ENCODE measurements at places on chromosomes 11 and 22. TPM values are rescaled to one million over a fixed set of nuclear protein-coding genes. Genes with fewer than 3 reads are reported as not detected.

DNA sequence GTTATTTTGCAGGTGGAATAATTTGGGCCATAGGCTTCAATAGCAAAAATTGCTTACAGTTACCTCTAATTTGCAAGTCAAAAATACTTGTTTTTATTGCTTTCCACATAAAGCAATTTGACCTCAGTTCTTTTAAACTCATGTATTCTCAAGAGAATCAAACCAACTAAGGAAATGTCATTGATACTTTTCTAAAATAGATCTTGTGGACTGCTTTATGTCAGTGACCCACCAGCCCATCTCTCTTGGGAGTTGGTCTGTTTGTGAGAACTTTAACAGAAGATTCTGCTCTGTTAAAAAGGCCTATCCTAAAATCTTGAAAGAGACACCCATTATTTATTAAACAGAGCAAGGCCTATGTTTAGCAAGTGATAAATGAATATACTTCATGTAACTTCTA, 75.2 kb downstream of the DDIAS start:
- H3K27ac ChIP-seq, result no peak overlapping the region
- H3K27me3 ChIP-seq, result no peaks in the 10 kb centered on the region
- peaks cover 5% of the 10 kb centered on the region for H3K36me3 ChIP-seq
- no peak for DNase-seq
- no peaks in the 10 kb centered on the region for H3K4me1 ChIP-seq
- no peak overlapping the region for H3K4me3 ChIP-seq

Gene AIFM3
- total RNA-seq, result 12.3 TPM

Gene RNF215
- total RNA-seq, result 13.6 TPM

DNA sequence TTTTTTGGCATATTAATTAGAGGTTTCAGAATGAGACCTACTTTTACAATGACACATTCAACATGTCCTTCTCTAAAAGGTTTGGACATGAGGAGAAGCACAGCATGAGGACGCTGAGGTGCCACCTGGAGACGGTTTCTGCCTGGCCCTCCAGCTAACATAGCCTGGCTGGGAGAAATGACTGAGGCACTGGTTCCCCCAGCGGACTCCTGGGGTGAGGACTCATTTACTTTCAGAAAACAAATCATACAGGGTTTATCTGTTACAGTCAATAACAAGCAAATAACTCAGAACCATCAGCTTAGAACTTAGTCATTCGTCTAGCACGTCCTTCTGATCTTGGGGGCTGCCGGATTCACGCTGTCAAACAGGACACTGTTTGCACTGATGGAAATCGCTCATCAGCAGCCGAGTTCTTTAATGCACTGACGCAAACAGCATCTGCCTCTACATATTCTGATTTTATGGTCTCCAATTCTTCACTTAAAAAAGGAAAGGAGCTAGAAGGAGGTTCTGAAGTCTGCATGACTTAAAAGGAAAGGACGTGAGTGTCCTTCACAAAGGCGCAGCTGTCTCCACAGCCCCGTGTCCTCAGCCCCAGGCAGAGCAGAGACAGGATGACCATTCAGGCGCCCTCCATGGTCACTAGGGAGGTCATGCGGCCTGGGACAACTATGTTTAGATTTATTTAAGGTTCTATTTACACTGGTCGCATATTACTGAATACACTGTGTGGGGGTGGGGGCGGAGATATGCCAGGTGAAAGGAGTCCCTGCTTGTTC, 44.2 kb downstream of the CERK start:
- no peaks in the 10 kb centered on the region for H3K27me3 ChIP-seq
- no peaks in the 10 kb centered on the region for H3K4me1 ChIP-seq
- DNase-seq, result no peak
- no peak overlapping the region for H3K4me3 ChIP-seq

DNA sequence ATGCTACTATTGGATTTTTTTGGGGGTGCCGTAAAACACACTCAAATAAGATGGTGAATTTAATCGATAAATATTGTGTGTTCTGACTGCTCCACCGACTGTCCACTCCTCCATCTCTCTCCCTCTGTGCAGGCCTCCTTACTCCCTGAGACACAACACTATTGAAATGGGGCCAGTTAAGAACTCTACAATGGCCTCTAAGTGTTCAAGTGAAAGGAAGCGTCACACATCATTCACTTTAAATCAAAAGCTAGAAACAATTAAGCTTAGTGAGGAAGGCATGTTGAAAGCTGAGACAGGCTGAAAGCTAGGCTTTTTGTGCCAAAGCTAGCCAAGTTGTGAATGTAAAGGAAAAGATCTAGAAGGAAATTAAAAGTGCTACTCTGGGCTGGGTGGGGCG, 156.7 kb downstream of the CTTN start:
- H3K4me1 ChIP-seq, result no peaks in the 10 kb centered on the region
- DNase-seq, result no peak
- H3K4me3 ChIP-seq, result no peak overlapping the region

Gene OR52H1
- 0.35 TPM for total RNA-seq

Gene ZP1
- not detected for total RNA-seq

Gene DBX1
- not detected for total RNA-seq

GRCh38 chr11:96841792-96842191, 452.0 kb downstream of the JRKL start:
- H3K36me3 ChIP-seq, result no peaks in the 10 kb centered on the region
- no peak overlapping the region for H3K4me3 ChIP-seq
- H3K4me1 ChIP-seq, result no peaks in the 10 kb centered on the region
- no peaks in the 10 kb centered on the region for H3K27me3 ChIP-seq
- H3K27ac ChIP-seq, result no peak overlapping the region

Gene POLR2L
- 127 TPM for total RNA-seq

GRCh38 chr11:103109818-103110388, 677 bp downstream of the DYNC2H1 start:
- no peaks in the 10 kb centered on the region for H3K27me3 ChIP-seq
- peaks cover 19% of the 10 kb centered on the region for H3K4me1 ChIP-seq
- peak overlapping the region; percentile 57 for H3K4me3 ChIP-seq
- no peak for DNase-seq
- H3K36me3 ChIP-seq, result no peaks in the 10 kb centered on the region
- peak overlapping the region; percentile 79 for H3K27ac ChIP-seq

DNA sequence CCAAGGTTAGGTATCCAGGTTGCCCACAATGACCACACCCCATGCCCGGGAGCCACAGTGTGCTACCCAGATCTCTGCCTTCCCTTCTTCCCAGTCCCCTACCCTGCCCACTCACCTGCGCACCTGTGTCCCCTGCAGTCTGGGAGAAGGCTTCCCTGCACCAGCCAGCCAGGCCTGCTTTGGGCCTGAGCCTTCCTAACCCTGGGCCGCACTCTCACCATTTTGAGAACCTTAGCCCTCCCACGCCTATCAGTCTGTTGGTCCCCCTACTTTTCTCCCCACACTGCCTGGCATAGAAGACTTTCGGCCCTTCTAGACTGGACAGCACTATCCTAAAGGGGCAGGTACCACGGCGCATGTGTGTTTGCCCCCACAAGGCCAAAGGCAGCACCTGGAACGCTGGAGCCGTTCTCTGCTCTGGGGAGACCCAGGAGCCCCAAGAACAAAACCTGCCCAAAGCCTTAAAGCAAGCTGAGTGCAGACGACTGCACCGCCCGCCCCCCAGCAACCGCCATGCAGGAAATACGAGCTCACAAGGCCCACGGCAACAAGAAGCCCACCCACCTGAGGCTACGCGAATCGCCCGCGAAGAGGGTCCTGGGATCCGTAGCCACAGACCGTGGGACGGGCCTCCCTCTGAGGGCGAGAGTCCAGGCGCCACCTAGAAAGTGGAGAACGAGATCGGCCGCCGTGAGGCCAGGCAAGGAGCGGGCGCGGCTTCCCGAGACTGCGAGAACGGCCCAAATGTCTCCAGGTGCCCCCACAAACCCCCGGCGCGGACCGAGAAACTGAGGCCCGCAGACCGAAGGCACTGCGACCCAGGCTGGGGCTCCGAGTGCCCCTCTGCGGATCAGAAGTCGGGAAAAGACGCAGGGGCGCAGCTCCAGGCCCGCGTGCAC, 546 bp downstream of the GNB1L start:
- peak overlapping the region; percentile 97 for H3K27ac ChIP-seq
- peaks cover 56% of the 10 kb centered on the region for H3K4me1 ChIP-seq
- peak; percentile 53 for DNase-seq
- H3K36me3 ChIP-seq, result peaks cover 29% of the 10 kb centered on the region
- no peaks in the 10 kb centered on the region for H3K27me3 ChIP-seq

DNA sequence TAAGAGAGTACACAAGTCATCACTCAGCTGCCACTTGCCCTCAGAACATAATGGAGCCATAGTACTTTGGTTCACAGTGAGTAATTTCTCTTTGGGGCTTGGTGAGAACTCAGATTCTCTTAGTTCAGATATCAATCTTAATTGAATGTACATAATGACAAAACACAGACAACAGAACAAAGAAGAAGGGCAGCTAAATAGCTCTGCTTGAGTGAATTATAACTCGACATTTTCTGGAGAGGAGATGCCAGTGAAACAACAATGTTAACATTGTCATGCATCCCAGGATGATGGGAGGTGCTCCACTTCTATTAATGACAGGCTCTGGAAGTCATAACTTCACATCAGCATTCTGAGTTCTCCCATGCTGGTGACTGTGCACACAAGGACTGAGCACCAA, 508.1 kb downstream of the TMEM135 start:
- DNase-seq, result no peak
- H3K27me3 ChIP-seq, result no peaks in the 10 kb centered on the region
- no peaks in the 10 kb centered on the region for H3K36me3 ChIP-seq

Gene TEF
- 29.7 TPM for total RNA-seq

Gene CBLIF
- total RNA-seq, result not detected

- no peaks in the 10 kb centered on the region for H3K36me3 ChIP-seq
- no peak overlapping the region for H3K27ac ChIP-seq
- H3K4me1 ChIP-seq, result no peaks in the 10 kb centered on the region
- DNase-seq, result no peak
- no peak overlapping the region for H3K4me3 ChIP-seq
Measured at GRCh38 chr11:133153031-133153430, 379.3 kb downstream of the OPCML start.

Gene CXCR5
- 0.09 TPM for total RNA-seq

DNA sequence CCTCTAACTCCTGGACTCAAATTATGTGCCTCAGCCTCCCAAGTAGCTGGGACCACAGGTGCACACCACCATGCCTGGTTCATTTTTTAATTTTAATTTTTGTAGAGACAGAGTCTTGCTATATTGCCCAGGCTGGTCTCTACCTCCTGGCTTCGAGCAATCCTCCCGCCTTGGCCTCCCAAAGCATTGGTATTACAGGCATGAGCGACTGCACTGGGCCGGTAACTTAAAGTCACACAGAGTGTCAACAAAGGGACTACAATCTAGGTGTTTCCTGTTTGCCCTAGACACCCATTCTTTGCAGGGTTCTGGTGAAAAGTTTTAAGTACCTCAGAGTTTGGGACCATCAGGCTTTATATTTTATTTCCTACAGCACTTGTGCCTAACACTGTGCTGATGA, 8.4 kb downstream of the UVRAG start:
- H3K36me3 ChIP-seq, result no peaks in the 10 kb centered on the region
- H3K4me3 ChIP-seq, result no peak overlapping the region
- H3K4me1 ChIP-seq, result peaks cover 69% of the 10 kb centered on the region

Gene CCDC116
- total RNA-seq, result 0.41 TPM

- H3K27ac ChIP-seq, result no peak overlapping the region
- peaks cover 4% of the 10 kb centered on the region for H3K36me3 ChIP-seq
- H3K27me3 ChIP-seq, result no peaks in the 10 kb centered on the region
- H3K4me3 ChIP-seq, result no peak overlapping the region
- peaks cover 25% of the 10 kb centered on the region for H3K4me1 ChIP-seq
- no peak for DNase-seq
Measured at GRCh38 chr11:11311169-11311568, 41.9 kb downstream of the CSNK2A3 start.

Gene PGA5
- total RNA-seq, result 0.32 TPM

DNA sequence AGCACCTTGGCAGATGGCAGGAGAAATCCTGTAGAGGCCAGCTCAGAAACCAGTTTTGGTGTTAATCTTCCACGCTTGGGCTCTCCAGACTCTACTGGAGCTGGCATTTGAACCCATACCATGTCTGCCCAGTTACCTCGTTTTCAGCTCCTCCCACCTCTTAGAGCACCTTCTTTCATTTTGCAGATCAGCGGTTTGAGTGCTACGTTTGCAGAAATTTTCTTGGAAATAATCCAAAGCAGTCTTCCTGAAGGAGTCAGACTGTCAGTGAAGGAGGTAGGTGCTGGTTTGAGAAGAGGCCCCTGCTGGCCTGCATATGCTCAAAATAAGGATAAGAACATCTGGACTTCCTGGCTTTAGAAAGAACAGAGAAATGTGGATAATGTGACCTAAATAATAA, 13.7 kb downstream of the COA4 start:
- no peak overlapping the region for H3K27ac ChIP-seq
- peaks cover 45% of the 10 kb centered on the region for H3K36me3 ChIP-seq
- peaks cover 3% of the 10 kb centered on the region for H3K4me1 ChIP-seq

Gene CDHR5
- total RNA-seq, result not detected

Gene SLC1A2
- total RNA-seq, result 3.4 TPM

Gene GDPD4
- total RNA-seq, result not detected

Gene SLC17A6
- total RNA-seq, result not detected

GRCh38 chr22:23473901-23474300, 106.2 kb downstream of the IGLL1 start:
- no peak for DNase-seq
- H3K27me3 ChIP-seq, result no peaks in the 10 kb centered on the region
- no peak overlapping the region for H3K27ac ChIP-seq

DNA sequence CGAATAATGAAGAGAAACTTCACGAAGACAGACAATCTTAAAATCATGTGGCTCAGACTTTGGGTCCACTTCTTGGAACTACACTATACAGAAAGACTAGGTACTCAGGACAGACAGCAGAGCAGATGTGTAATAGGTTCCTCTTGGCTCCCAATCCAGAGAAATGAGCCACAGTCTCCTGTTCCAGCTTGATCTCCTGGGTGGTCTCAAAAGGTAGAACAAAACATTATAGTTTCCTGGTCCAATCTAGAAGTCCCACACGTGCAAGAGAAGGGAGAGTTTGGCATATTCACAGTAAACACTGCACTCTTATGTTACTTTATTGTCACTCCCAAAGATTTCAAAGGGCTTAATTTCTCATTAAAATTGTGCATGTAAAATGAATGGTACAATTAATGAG, 134.5 kb upstream of the FIBIN start:
- H3K36me3 ChIP-seq, result no peaks in the 10 kb centered on the region
- H3K27me3 ChIP-seq, result no peaks in the 10 kb centered on the region
- H3K27ac ChIP-seq, result no peak overlapping the region

Gene CD3E
- total RNA-seq, result 9.9 TPM

GRCh38 chr11:121389651-121390050, 62.5 kb upstream of the SORL1 start:
- peaks cover 8% of the 10 kb centered on the region for H3K4me1 ChIP-seq
- H3K27me3 ChIP-seq, result no peaks in the 10 kb centered on the region
- no peak overlapping the region for H3K4me3 ChIP-seq
- peak overlapping the region; percentile 20 for H3K27ac ChIP-seq

Gene OR2AG2
- total RNA-seq, result 0.09 TPM

Gene ACR
- 0.62 TPM for total RNA-seq

GRCh38 chr11:72730737-72731136, 21.5 kb downstream of the ARAP1 start:
- no peak for DNase-seq
- H3K4me3 ChIP-seq, result no peak overlapping the region
- H3K27me3 ChIP-seq, result no peaks in the 10 kb centered on the region
- no peak overlapping the region for H3K27ac ChIP-seq
- peaks cover 52% of the 10 kb centered on the region for H3K4me1 ChIP-seq

- no peak overlapping the region for H3K4me3 ChIP-seq
- no peaks in the 10 kb centered on the region for H3K36me3 ChIP-seq
- DNase-seq, result no peak
- H3K27ac ChIP-seq, result no peak overlapping the region
- H3K27me3 ChIP-seq, result peaks cover 3% of the 10 kb centered on the region
Measured at GRCh38 chr22:44440224-44441160, 57.5 kb downstream of the RTL6 start.

Gene LDLRAD3
- total RNA-seq, result 7.7 TPM

Gene KCNQ1
- 51.0 TPM for total RNA-seq

Data from lower lobe of right lung (tissue), 2 donors.